ENCODE measurements at places on chromosomes 5 and 9.

- no peak for DNase-seq
These were observed 7.5 kb upstream of the ZNF367 start for GRCh38 chr9:96425500-96426169.

GRCh38 chr5:88967633-88968585 is 84.9 kb upstream of the MEF2C start:
- DNase-seq, result no peak

DNA sequence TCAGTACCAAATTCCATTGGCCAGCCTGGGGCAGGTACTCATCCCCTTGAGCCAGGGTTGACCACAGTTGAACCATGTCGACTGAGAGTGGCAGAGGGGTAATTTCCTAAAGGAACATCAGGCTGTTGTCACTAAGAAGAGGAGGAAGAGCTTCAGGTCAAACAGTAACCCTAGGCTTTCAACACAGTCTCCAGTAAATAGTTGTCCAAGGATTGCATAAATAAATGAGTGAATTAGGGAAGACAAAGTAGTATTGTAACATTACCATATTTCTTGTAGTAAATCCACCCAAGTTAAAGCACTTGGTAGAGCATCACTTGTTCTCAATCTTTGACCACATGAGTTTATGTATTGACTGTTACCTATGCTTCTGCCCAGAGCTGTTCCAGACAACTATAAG is 7.4 kb downstream of the PSAT1 start:
- DNase-seq, result no peak

DNA sequence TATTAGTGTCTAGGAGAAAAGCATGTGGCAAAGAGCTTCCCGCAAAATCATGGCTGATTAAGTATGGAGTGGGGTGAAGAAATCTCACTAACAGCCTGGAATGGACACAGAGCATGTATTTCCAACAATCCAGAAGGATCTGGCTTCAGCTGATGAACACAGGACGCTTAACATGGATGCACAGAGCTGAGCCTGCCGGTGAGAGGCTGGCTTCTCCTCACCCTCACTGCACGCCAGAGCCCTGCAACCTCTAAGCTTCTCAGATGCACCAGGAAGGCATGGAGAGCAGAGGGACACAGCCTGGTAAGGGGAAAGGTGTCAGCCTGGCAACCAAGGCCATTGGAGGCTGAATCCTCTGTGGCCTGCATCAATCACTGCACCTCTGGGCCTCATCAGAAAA is 298.5 kb downstream of the TRIM32 start:
- DNase-seq, result no peak

DNA sequence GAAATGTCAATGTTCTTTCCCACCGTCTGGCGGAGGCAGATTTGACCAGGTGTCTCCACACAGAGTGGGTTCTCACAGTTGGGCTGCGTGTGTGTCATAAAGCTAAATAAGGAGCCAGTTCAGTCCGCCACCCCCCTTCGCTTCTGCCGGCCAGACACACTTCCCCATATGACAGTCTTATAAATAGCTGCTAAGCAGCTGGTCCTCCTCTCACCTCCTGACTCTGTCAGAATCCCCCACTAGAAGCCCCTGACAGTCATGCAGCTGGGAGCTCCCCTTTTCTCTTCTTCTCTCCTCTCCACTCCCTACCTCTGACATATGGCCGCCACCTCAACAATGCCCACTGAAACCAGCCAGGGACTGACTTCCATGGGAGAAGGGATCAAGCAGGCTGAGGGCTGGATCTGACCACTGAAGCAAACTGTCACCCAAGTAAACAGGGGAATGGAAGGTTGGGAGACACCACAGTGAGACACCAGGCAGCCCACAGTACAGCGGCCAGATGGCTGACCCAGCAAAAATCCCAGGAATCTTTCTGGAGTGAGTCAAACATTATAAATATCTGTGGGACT is 141.9 kb upstream of the EFNA5 start:
- DNase-seq, result no peak

DNA sequence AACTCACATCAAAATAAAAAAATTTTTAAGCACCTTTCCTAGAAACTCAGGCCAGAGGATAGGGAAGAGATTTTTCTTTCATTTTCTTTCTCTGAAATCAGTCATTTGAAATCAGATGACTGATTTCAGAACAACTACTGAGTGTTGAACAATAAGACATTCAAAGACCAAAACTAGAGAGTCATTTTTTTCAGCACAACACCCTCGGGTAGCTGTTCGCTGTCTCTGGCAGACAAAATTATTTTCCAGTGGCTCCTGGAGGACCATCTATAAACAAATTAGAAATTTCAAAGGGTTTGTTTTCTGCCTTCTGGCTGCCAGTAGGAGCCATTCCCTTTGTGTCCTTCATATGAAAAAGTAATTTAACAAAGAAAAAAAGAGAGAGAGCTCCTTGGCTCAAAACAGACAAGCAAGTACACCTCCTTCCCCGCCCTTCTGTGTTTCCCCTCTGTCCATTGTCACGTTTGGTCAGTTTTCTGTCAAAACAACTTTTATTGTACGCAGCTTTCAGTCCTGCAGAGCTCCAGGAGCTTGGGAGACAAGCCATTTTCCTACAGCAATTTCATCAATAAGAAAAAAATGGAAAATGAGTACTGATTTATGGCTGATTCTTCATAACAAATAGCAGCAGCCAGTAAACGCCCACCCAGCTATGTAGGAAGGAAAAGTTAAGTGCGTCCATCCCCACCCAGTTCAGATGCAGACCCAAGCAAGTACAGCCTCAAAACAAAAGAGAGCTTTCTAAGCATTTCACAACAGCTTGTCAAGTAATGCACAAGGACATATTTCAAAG is 405.2 kb downstream of the ZNF608 start:
- DNase-seq, result no peak
